Activated CD4-positive, alpha-beta memory T cell treated with anti-CD3 and anti-CD28 coated beads for 36 hours (primary cell): ENCODE measurements at places on chromosomes 16 and 17. TPM values are rescaled to one million over a fixed set of nuclear protein-coding genes. Genes with fewer than 3 reads are reported as not detected.

OTOP2 gene
- total RNA-seq = not detected

TEX19 gene
- total RNA-seq = not detected

IGF2BP1 gene
- total RNA-seq = 0.22 TPM

SNAI3 gene
- total RNA-seq = 5.5 TPM

RNF222 gene
- not detected for total RNA-seq

C17orf78 gene
- total RNA-seq = not detected

CLEC18C gene
- total RNA-seq = not detected

SLFN12 gene
- total RNA-seq = 10.0 TPM

GRCh38 chr17:47262586-47262985, 9.0 kb downstream of the ITGB3 start:
- no peak for DNase-seq

GRCh38 chr17:7834542-7834956, 532 bp downstream of the KDM6B start:
- peak; percentile 69 for DNase-seq

DNA sequence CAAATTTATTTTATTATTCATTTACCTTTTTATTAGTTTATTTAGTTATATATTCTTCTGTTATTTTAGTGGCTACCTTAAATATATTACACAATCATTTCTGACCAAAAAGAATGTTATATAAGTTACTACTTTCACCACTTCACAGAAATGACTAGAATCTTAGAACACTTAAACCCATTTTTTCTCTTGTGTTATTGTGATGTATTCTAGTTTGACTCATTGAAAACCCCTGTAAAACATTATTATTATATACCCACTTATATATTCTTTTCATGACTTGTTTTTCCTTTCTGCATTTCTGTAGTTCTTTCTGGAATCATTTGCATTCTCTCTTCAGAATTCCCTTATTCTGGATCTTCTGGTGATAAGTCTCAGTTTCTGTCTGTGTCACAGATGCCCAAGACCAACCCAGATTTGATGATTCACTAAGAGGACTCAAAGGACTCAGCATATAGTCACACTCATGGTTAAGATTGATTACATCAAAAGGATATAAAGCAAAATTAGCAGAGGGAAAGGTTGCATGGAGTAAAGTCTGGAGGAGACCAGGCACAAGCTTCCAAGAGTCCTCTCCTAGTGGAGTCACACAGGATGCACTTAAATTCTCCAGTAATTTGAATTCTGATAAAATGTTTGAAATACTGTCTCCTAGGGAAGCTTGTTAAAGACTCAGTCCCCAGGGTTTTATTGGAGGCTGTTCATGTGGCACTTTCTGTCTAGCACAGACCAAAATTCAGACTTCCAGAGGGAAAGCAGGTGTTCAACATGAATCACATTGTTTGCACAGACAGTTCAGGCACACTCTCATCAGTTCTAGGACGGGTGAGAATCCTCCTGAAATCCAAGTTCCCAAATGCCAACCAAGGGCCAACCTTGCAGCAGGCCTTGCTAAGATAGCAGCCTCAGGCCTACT, 7.7 kb downstream of the GINS3 start:
- no peak for DNase-seq

DNA sequence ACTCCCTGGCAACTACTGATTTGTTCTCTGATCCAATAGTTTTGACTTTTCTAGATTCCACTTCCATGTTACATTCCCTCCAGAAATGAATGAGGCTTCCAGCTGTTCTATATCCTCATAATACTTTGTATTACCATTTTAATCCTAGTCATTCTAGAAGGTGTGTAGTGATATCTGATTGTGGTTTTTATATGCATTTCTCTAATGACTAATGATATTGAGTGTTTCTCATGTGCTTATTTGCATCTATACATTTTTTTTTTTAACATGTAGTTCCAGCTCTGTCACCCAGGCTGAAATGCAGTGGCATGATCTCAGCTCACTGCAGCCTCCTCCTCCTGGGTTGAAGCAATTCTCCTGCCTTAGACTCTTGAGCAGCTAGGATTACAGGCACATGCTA, 7.3 kb downstream of the ADGRG5 start:
- DNase-seq = no peak
